ENCODE measurements at places on chromosomes 13 and 19.

DNA sequence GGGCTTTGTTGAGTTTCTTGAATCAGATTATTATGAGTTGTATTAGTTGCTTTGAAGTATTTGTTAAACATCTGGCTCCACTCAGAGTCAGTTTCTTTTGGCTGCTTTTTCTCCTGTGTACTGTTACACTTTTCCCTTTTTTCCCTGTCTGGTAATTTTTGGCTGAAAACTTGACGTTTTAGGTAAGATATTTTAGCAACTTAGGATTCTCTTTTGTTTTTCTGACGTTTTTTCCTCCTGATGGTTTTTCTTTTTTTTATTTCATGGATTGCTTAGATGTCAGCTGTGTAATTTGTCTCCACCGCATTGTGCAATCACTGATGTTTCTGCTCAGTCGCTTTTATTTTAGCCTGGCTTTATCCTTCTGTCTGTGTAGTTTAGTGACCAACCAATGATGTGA lies 20.7 kb downstream of the RFC3 start:
- no peaks in the 10 kb centered on the region for H3K4me1 ChIP-seq
- no peaks in the 10 kb centered on the region for H3K27me3 ChIP-seq
- H3K4me3 ChIP-seq: no peak overlapping the region
- no peak overlapping the region for H3K27ac ChIP-seq
- H3K36me3 ChIP-seq: peaks cover 8% of the 10 kb centered on the region

DNA sequence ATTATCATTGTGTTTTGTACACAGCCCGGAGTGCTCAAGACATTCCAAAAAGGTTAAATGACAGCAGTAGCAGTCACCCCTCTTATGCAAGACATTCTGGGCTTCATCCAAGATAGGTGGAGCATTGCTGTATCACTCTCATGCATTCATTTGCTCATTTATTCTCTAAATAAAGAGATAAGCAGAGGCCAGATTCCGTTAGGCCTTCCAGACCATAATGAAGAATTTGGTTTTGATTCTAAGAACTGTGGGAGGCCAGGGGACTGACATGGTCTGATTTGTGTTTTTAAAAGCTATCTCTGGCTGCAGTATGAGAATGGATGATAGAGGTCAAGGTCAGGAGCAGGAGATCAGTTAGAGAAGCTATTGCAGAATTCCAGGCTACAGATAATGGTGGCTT lies 145.8 kb downstream of the KCNRG start:
- no peaks in the 10 kb centered on the region for H3K27me3 ChIP-seq
- DNase-seq: no peak
- no peaks in the 10 kb centered on the region for H3K36me3 ChIP-seq
- H3K4me1 ChIP-seq: no peaks in the 10 kb centered on the region
- H3K4me3 ChIP-seq: no peak overlapping the region
- no peak overlapping the region for H3K27ac ChIP-seq

DNA sequence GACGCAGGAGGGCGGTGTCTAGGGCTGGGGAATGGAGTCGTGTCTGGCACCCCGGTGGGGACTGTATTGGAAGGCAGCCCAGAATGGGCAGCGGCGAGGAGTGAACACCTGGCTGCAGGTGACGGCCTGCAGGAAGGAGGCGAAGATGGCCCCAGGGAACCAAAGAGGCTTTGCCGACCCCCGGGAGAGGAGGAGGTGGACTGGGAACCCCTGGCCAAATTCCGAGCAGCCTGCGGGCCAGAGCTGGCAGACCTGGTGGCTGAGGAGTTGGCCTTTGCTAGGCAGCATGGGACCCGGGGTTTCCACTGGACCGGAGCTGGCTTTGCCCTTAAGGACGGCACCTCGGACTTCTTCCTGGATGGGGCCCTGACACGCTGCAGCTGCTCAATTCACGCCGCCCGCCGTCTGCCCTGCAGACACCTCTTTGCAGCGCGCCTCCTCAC lies 25.9 kb downstream of the ZSWIM9 start:
- H3K36me3 ChIP-seq: no peaks in the 10 kb centered on the region
- no peaks in the 10 kb centered on the region for H3K4me1 ChIP-seq
- no peak overlapping the region for H3K4me3 ChIP-seq
- DNase-seq: no peak
- no peak overlapping the region for H3K27ac ChIP-seq

GRCh38 chr19:56091751-56092546 lies 29.1 kb downstream of the ZNF787 start:
- peak overlapping the region; percentile 49 for H3K27ac ChIP-seq
- DNase-seq: no peak
- H3K36me3 ChIP-seq: peaks cover 6% of the 10 kb centered on the region
- H3K4me3 ChIP-seq: no peak overlapping the region

DNA sequence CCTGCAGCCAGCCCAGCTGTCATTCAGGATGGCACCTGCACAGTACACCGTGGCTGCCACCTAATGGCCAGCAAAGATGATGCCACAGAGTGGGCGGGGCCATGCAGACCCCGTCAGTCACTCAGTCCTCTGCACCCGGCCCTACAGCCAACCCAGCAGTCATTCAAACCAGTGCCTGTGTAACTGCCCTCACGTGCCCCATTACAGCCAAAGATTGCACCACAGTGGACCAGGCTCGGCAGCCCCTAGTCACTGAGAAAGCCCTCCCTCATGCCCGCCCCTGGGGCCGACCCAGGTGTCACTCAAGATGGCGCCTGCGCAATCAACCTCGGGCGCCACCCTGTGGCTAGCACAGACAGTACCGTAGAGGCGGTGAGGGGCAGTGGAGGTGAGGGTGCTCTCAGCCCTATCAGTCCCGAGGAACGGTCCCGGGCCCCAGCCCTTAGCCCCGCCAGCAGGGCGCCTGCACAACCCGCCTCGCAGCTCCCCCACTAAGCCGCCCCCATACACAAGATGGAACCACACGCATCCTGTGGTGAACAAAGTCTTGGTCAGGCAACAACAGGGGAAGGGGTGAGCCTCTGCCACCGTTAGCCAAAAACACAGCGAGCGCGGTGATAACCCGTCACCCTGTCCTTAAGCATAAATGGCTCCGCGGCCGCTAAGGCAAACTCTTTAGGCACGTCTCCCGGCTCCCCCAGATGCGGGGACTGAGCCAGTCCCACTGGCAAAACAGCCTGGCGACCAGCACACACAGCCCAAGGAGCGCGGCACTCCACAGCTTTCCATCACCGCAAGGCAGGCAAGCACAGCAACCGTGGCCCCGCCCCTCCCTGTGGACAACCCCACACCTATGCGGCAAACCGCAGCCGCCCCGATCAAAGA lies 2.3 kb downstream of the PEG3 start:
- no peaks in the 10 kb centered on the region for H3K27me3 ChIP-seq
- peak overlapping the region; percentile 92 for H3K27ac ChIP-seq
- no peaks in the 10 kb centered on the region for H3K4me1 ChIP-seq

DNA sequence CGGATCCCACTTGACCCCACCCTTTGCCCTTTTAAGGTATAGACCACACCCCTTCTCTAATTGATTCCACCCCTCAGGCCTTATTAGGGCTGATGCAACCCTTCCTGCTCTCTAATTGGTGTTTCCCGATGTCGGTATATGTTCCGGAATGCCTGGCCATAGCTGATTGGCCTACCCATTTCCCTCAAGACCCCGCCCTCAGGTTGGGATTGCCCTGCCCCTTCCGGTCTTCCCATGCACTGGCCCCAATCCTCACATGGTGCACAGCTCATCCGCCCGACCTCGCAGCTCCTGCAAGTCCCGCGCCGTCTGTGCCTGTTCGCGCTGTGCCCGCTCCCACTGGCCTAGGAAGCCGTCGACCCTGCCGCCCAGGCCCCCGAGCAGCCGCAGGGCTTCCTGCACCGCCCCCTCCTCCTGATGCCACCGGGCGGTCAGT lies 18.1 kb downstream of the TSKS start:
- DNase-seq: no peak
- no peak overlapping the region for H3K4me3 ChIP-seq
- H3K36me3 ChIP-seq: no peaks in the 10 kb centered on the region
- no peak overlapping the region for H3K27ac ChIP-seq
- H3K4me1 ChIP-seq: no peaks in the 10 kb centered on the region
- H3K27me3 ChIP-seq: no peaks in the 10 kb centered on the region

- no peaks in the 10 kb centered on the region for H3K36me3 ChIP-seq
- no peak overlapping the region for H3K27ac ChIP-seq
- no peak for DNase-seq
- H3K4me1 ChIP-seq: no peaks in the 10 kb centered on the region
- H3K27me3 ChIP-seq: no peaks in the 10 kb centered on the region
- H3K4me3 ChIP-seq: no peak overlapping the region
Observed at GRCh38 chr13:33032037-33032625, 15.9 kb downstream of the KL start.

GRCh38 chr19:16078759-16079707 lies 2.7 kb downstream of the TPM4 start:
- H3K4me3 ChIP-seq: peak overlapping the region; percentile 74
- H3K36me3 ChIP-seq: peaks cover 28% of the 10 kb centered on the region
- H3K4me1 ChIP-seq: no peaks in the 10 kb centered on the region
- H3K27me3 ChIP-seq: no peaks in the 10 kb centered on the region
- peak; percentile 89 for DNase-seq

DNA sequence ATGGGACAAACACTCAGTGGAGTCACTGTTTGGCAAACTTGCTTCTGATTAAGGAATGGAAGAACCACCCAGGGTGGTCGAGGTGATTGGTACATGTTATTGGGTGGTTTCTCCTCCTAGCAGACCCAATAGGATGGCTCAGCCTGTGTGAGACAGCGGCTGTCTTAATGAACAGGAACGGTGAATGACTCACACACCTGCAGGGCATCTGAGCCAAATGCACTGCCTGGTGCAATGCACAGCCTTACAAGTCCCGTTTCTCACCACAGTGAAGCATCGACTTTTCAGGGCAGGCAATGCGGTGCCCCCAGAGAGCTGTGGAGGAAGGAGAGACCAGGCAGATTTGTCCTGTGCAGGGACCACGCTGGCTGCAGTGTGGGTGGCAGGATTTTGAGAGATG lies 238.5 kb downstream of the FGF9 start:
- no peak overlapping the region for H3K27ac ChIP-seq
- no peaks in the 10 kb centered on the region for H3K4me1 ChIP-seq
- H3K36me3 ChIP-seq: no peaks in the 10 kb centered on the region
- H3K27me3 ChIP-seq: no peaks in the 10 kb centered on the region
- DNase-seq: no peak

- DNase-seq: no peak
- peaks cover 35% of the 10 kb centered on the region for H3K4me1 ChIP-seq
- H3K4me3 ChIP-seq: peak overlapping the region; percentile 51
- H3K27ac ChIP-seq: peak overlapping the region; percentile 98
- H3K36me3 ChIP-seq: no peaks in the 10 kb centered on the region
- no peaks in the 10 kb centered on the region for H3K27me3 ChIP-seq
Observed at GRCh38 chr19:45469945-45470761, 2.4 kb downstream of the FOSB start.
